Fibroblast of villous mesenchyme (primary cell): ENCODE measurements at places on chromosomes 7 and 10.

GRCh38 chr7:26792576-26792975 lies 71.8 kb downstream of the SKAP2 start:
- DNase-seq: no peak

DNA sequence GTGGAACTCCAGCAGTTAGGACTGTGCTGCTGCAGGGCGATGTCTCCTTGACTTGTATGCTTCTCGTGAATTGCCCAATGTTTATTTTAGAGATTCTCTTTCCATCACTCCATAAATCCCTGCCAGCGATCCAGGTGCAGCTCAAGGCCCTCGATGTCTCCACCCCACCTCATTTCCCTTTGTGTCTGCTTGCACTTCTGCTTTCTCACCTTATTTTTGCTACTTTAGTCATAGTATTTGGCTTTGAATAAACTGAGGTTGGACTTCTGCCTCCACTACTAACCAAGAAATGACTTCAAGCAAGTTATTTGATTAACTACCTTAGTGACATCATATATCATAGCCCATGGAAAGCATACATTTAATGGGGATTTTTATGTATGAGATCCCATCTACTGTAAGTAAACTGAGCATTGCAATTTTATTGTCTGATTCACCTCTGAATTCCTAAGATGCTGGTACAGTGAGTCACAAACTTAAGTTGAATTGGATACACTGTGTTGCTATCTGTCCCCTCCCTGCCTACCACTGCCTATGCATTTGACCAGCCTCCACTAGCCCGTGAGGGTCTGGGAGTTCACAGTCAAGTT lies 255.8 kb downstream of the ABCA13 start:
- DNase-seq: peak; percentile 4

DNA sequence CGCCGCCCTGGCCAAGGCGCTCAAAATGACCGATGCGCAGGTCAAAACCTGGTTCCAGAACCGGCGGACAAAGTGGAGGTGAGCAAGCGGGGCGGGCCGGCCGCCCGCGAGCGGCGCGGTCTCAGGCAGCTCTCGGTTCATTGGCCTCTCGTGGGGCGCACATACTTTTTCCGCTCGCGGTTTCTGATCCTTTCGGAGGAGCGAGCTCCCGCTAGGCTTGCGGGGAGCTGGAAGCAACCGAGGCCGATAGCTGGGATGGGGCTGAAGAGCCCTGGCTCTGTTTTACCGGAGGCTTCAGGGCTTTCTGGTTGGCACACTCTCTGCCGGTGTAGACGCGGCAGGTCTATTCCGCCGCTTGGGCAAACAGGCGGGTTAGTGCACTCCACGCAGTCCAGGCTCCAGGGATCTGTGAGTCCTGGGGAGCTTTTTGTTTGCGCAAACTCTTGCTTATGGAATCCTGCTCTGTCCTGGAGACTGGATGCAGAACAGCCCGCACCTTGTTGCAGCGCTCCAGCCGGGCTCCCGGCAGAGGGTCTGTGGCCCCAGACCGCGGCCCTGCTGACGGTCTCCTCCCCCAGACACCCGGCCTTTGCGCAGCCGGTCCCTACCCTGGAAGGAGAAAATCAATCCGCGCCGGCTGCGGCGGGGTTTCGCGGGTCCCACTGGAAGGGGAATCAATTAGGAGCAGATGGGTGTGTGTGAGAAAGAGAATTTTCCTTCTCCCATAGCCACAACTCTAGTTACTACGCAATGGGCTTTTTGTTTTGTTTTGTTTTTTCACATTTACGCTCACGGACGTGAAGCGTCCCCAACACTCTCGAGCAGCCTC lies 3.4 kb downstream of the TLX1 start:
- DNase-seq: no peak

DNA sequence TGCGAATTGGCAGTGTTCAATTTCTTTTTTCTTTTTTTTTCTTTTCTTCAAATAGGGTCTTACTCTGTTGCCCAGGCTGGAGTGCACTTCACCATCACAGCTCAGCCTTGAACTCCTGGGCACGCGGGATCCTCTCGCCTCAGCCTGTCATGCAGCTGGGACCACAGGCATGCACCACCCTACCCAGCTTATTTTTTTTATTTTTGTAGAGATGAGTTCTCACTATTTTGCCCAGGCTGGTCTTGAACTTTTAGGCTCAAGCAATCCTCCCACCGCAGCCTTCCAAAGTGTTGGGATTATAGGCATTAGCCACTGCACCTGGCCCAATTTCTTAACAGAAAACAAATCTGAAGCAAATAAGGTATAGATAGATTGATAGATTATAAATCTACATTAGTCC lies 69.3 kb downstream of the SKIDA1 start:
- no peak for DNase-seq

DNA sequence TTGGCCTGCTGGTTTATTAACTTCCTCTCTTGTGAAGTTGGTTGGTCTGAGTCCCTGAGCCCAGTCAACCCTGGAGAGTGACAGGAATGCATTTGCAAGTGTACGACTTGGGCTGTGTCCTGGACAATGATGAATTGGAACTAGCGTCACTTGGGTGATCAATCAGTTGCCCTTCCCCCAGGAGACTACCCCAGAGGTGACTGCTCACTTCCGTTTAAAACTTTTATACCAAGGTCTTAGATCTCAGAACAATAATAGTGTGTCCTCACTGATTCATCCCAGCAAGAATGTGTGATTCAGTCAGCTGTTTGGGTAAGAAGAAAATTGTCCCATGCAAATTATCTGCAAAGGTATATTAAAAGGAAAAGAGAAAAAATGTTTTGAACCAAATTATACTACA lies 102.9 kb upstream of the ARMC3 start:
- DNase-seq: no peak

DNA sequence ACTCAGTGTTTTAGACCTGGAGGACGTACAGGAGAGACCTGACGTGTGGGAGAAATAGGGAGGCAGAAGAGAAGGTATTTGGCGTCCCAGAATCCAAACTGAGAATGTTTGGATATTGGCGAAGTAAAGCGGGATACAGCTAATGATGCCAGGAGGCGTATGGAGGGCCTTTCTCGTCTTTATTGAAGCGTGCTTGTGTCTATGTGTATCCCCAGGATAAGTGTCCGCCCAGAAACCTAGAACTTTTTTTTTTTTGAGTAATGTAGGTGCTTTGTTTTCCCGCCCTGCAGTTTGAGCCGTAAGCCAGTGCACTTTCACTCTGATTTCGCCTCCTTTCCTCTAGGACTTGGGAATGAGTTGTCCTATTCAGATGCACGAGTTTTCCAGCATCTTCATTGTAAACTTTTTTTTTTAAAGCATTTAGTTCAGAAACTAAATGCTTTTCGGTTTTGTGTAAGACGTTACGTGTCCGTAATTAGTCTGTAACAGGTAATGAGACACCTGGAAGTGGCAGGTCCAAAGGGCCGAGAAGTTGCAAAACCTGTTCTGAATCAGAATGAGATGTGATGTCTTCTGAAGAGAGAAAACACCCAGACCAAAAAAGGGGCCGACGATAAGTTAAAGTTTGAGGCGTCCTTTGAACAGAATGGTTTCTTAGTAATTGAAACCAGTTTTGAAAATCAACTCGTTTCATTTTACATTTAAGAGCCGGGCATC lies 746 bp downstream of the ARL5B start:
- peak; percentile 44 for DNase-seq

GRCh38 chr10:29279779-29280487 lies 8.9 kb upstream of the LYZL1 start:
- DNase-seq: no peak

GRCh38 chr10:51821045-51821444 lies 121.7 kb upstream of the CSTF2T start:
- no peak for DNase-seq

GRCh38 chr10:3452683-3453361 lies 280.2 kb upstream of the PITRM1 start:
- DNase-seq: peak; percentile 95

DNA sequence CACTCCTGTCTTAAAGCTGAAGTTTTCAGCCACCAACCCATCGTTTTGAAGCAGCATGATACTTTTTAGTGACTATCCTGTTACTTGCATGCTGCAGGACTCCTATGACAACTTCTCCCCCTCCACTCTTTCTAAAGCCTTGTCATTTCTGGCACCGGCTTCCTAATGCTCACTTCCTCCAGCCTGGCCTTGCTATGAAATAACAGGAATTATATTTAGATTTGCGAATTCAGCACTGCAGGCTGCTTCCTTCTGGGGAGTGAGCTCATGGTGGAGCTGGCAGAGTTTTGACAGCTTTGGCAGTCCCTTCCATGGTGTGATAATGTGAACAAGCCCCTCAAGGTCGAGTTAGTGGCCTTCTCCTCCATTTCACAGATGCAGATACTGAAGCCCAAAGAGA lies 13.4 kb downstream of the BLNK start:
- DNase-seq: no peak

DNA sequence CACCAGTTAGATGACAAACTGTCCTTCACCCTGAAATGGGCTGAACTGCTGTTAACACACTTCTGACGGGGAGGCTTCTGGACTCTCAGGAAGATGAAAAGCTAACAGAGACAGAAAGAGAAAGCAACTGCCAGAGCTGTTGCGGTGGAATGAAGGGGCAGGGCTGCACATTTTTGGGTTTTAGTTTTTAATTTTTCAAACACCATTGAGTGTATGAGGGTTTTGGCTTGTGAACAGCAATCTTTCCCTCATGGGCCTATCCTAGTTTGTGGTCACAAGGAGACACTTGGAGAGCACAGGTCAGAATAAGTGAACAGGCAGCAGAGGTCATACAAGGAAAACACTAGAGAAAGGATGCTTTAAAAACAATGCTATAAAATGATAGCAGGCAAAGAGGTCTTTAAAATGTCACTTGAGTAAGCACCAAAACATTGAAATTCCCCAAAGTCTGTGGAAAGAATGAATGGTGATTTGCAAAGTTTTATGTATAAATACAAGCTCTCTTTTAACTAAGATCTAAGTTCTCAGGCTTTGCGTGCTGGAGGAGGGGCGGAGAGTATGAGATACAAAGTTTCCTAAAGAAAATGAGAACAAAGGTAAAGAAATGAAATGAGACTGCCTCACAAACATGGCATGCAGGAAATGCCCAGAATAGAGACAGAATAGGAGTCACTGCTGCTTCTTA lies 101.4 kb upstream of the GLI3 start:
- peak; percentile 84 for DNase-seq

GRCh38 chr10:7408291-7409044 lies 2.4 kb downstream of the SFMBT2 start:
- peak; percentile 42 for DNase-seq

- no peak for DNase-seq
Observed at GRCh38 chr7:151131592-151132293, 35.8 kb downstream of the GBX1 start.

GRCh38 chr7:132251327-132251659 lies 325.0 kb downstream of the PLXNA4 start:
- DNase-seq: no peak

GRCh38 chr10:68188835-68189234 lies 43.1 kb downstream of the ATOH7 start:
- DNase-seq: no peak

GRCh38 chr7:43584195-43584586 lies 1.3 kb downstream of the STK17A start:
- DNase-seq: peak; percentile 81

GRCh38 chr7:32161708-32162107 lies 91.5 kb upstream of the PDE1C start:
- DNase-seq: peak; percentile 4

GRCh38 chr7:294440-295154 lies 4.6 kb downstream of the FOXL3 start:
- DNase-seq: no peak

DNA sequence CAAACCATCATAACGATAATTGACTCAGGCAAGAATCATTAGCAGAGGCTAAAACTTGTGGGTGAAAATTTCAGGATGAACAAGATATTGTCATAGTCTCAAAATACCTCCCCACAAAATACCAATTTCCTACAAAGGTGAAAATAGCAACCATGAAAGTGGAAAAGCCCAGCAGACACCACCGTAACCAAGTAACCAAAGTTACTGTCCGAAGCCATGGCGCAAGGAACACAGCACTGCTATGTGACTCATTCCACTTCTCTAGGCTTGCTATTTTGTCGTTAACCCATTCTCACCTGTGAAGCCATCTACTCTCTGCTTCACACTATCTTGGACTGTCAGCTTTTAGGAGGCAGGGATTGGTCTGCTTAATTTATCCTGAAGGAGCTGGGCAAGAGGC lies 113.8 kb upstream of the CACUL1 start:
- DNase-seq: no peak

GRCh38 chr7:90758933-90759562 lies 162.9 kb downstream of the CDK14 start:
- no peak for DNase-seq

DNA sequence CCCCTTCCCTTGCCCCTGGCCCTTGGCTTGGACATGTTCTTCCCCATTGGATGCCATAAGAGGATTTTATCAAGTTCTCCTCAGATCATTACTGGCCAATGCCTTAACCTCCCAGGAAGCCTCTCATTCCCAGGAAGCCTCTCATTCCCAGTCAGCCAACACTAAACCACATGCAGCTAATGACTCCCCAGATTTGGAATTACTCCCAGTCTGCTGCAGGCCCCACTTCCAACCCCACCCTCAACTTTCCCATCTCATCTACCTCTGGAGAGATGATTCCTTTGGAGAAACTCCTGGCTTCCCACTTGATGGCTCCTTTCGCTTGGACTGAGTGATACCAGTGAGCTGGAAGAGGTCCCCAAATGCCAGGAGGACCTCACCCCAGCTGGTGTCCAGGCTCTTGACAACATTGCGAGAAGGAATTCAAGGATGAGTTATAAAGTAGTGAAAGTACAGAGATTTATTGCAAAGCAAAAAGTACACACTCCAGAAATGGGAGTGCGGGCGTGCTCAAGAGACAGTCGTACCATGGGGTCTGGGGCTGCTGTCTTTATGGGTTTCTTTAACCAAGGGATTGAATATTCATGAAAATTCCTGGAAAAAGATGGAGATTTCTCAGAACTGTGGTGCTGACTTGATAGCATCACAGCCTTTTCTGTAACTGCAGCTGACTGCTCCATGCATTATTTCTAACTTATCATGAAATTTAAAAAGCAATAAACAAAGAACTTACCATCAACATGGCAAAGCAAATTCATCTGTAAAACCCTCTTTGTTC lies 117.2 kb upstream of the ADCY1 start:
- DNase-seq: no peak

DNA sequence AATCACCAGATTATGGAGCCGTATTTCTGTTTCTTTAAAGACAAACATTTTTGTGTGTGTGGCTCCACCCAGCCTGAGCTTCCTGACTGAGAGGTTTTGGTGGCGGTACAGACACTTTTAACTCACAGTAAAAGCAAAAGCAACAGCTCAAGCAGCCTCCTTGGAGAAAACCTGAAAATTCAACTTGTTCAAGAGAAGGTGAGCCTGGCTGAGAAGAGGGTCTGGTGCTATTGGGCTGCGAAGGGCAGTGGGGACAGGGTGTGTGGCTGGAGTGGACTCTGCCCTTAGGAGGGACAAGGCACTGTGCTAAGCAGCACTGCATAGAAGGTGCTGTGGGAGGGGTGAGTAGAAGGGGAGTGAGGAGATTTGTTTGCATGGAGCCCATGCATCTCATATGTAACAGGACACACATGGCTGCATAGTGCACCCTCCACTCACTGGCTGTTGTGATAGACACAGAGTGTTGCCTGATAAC lies at the start of gene GIMAP7:
Gene GIMAP7, plus strand, starts transcription at position 125 of the 475 bp plus-strand sequence. CDS start 5,103 bp downstream, outside the sequence.
- no peak for DNase-seq

- DNase-seq: no peak
Observed at GRCh38 chr10:110327262-110327914, 22.7 kb upstream of the SMNDC1 start.
